ENCODE measurements at places on chromosomes 16 and 17.

DNA sequence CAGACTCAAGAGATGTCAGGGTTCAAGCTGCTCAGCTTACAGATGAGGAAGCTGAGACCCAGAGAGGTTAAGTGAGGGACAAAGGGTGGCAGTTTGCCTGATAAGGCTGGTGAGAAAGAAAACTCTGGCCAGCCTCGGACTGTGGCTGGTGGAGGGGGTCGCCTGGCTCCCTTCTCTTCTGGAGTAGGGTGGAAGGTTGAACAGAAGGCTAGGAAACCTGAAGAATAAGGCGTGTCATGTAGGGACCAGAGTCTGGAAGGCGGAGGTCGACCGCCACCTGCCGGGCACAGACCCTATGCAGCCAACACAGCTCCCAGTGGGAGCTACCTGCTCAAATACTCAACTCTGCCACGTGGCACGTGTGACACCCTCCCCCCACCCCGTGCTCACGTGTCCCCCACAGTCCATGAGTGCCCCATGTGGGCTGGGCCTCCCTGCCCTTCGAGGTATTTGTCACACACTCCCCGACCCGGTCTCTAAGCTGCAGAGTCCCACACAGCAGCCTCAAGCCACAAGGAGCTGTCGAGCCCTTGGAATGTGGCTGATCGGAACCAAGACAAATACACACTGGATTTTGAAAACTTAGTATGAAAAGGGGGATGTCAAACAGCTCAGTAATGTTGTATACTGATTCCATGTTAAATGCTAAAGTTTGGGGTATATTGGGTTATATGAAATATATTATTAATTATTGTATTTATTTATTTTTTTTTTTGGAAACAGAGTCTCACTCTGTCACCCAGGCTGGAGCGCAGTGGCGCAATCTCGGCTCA is 11.8 kb downstream of the HID1 start:
- peak; percentile 29 for DNase-seq

DNA sequence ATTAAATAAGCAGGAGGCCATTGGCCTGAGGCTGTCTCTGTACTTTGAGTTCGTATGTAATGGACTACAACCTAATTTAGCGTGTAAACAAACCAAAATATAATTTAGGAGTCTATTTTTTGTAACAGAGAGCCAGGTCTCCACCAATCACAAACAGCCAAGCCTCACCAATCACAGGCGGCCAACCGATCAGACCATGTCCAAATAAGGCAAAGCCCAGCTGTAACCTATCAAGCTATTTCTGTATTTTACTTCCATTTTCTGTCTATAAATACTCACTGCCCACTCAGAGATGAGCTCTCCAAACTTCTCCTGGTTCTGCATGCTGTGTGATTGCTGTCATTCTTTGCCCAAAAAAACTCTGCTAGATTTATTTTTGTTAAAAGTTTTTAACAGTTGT is 322.7 kb downstream of the NPIPA8 start:
- DNase-seq, result no peak

- no peak for DNase-seq
These were observed 59.9 kb downstream of the WNT3 start for GRCh38 chr17:46758614-46759013.

DNA sequence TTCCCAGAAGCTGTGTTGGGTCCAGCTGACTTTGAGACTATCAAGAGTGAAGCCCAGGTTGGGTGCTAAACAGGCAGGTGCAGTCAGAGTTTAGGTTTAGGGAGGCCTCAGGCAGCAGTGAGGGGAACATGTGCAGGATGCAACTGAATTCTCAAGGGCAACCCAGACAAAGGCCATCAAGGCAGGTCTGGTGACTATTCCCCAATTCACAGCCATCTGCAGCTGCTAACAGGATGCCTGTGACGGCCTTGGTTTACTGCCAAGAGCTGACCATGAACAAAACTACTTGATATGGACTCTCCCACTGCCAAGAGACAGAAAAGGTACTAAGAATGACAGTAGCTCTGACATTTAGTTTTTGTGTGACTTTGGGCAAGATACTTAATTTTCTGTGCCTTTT is 45.2 kb upstream of the BCAR1 start:
- no peak for DNase-seq

- peak; percentile 4 for DNase-seq
These were observed 44.9 kb upstream of the PEMT start for GRCh38 chr17:17636272-17636885.

DNA sequence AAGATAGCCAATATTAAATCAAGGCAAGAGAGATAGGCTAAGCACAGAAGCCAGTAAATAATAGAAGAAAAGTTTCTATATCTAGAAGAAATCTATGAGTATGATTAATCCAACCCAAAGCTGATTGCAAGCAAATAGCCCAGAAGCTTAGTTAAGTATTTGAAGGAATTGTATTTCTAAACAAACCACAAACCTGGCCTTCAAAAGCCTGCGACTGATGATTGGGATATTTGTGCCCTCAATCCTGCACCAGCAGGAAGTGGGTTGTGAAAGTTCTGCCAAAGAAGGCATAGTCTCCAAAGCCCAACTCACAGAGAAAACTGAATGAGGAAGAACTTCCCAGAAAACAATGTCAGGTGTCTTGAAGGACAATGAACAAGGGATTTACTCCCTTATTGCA is 114.5 kb upstream of the C17orf78 start:
- peak; percentile 26 for DNase-seq

DNA sequence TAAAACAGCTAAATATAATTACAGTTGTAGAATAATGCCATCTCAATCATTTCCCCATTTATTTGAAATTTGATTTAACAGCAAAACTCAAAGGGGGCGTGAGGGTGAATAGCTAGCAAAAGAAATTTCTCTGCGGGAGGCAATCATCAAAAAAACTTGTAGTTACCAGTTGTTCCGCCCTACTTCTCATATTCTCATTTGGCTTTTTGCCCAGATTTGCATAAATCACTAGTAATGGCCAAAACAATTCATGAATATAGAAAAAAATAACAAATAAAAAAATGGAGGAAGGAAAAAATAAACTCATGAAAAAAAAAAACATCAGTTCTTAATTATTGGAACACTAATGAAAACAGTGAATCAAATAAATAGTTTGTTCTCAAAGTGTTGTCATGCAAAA is 722.6 kb upstream of the KIF2B start:
- no peak for DNase-seq

- DNase-seq, result no peak
These were observed at the start of gene ITGAD for GRCh38 chr16:31393056-31393455. Gene ITGAD, plus strand, starts transcription at chr16:31393335. Its CDS starts 26 bp downstream, at chr16:31393361.

DNA sequence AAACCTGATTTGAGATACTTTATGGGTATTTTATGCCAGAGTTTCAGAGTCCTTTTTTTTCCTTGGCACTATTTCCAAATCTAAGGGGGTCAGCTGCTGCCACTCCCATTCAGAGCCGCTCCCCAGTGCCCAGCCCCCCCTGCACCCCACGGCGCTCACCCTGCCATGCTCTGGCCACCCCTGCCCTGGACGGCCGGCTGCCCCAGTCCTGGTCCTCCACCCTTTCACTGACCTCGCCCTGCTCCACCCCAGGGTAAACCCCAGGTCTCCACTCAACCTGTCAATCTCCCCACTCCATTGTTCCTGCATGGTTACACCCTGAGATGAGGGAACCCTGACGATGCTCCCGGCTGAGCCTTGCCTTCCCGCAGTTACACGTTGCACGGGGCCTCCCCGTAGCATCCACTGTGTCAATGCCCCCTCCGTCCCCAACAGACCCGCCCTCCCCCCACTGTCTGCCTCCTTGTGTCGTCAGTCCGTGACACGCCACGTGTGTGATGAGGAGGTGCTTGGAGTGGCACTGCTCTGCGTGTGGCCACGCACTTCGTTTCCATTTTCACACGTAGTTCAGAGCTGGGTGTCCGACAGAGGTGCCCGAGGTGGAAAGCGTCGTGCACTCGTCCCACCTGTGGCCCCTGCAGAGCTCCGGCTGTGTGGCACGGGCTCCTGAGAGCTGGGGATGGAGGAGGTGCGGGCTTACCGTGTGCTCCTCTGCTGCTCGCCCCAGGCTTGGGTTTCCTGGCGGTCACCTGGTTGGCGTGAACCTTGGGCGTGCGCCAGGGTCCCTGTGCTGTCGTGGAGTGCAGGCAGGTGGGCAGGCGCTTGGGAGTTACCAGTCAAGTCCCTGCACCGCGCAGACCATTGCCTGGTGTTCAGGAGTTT is 116.5 kb downstream of the BANP start:
- no peak for DNase-seq

DNA sequence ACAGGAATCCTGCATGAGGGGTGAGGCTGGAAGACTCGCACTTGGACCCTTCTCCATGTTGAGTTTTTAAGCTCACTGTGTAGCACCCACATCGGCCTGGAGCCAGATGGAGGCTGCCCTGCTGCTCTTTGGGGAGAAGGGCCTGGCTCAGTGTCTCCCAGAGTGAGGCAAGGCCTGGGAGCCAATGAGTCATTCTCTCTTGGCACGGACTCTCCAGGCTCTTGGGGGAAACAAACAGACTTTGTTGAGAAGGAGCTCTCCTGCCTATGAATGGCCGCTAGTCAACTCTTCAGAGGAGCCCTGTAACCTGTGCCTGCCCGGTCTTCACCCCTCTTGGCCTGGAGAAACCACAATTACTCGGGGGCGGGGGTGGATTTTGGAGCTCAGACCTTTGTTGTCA is 50.8 kb upstream of the MAF start:
- peak; percentile 42 for DNase-seq

DNA sequence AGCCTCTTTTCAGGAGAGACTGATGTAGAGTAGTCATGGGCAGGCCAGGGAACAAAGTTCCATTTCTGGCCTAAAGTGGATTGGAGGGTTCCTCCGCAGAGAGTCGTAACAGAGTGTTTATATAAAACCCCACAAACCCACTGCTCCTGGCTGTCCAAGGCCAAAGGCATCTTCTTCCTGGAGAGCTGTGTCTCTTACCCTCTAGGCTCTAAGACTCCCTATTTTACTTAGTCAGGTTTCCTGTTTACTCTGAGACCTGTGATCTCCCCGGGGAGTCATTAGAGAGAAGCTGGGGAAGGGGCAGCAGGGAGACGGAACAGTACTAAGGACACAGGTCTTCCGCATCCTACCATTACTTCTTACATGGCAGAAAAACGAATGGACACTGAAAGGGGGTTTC is 69.5 kb downstream of the HIC1 start:
- DNase-seq, result no peak

- DNase-seq, result no peak
These were observed 45.8 kb upstream of the LGALS9 start for GRCh38 chr17:27585153-27585681.

DNA sequence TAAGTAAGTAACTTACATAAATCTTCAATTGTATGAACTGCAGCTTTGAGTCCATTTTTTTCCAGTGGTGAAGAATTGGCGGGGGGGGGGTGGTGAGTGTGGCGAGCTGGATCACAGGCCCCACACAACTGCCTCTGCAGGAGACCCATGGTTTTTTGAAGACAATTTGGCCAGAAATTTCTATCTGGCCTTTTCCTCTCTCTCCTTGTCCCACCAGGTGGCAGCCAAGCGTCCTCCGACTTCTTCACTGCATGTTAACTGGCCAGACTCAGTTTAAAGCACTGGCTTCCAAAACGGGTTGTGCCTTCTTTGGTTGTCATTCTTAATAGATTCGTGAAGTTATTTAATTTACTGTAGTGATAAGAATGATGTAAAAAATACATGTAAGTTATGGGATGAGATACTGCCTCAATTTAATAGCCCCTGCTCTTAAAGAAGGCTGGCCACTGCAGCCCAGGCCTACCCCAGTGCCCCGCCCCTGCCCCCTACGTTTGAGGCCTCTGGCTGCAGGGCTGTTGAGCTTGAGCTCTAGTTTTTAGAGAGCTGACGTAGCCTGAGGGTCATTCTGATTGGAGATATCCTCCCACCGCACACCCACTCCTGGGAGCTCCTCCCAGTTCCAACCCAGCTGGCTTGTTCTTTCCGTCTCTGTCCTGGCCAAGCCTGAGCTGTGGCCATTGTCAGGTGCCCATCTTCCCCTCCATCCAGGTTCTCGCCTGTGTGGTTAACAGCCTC is 36.4 kb downstream of the AKAP1 start:
- DNase-seq, result peak; percentile 38

GRCh38 chr16:627454-628239 is 3.1 kb upstream of the WFIKKN1 start:
- DNase-seq, result no peak

DNA sequence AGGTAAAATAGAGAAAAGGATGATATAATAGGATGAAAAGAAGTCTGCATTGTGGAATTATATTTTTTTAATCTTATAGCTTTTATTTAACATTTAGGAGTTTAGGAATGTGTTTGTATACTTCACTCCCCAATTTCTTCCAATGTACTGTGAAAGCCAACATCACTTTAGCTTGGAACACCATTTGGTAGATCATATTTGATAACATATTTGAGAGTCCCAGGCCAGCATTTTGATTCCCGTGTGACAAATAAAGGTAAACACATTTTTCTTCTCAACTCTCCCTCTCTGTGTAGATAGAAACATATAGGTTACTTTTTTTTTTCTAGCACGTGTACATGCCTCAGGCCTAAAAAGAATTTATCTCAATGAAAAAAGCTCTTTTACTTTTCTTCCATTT is 1551.3 kb downstream of the CDH8 start:
- DNase-seq, result no peak

- peak; percentile 79 for DNase-seq
These were observed 339.8 kb upstream of the PSMD7 start for GRCh38 chr16:73956587-73957494.

DNA sequence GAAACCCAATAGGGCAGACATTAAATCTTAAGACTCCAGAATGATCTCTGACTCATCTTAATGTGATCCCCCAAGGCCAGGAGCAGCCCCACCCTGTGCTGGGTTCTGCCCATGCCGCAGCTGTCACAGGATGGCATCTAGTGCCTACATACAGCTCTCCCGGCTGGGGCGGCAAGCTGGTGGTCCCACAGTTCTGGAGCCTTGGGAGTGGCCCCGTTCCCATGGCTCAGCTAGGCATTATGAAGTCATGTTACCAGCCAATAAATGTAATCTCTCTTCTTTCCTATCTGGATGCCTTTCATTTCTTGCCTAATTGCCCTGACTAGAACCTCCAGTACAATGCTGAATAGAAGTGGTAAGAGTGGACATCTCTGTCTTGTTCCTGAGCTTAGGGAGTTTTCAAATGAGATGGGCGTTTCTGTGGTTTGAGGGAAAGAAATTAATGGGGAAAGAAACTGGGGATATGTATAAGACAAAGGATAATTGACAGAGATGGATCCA is 95.7 kb upstream of the DNAH17 start:
- no peak for DNase-seq

DNA sequence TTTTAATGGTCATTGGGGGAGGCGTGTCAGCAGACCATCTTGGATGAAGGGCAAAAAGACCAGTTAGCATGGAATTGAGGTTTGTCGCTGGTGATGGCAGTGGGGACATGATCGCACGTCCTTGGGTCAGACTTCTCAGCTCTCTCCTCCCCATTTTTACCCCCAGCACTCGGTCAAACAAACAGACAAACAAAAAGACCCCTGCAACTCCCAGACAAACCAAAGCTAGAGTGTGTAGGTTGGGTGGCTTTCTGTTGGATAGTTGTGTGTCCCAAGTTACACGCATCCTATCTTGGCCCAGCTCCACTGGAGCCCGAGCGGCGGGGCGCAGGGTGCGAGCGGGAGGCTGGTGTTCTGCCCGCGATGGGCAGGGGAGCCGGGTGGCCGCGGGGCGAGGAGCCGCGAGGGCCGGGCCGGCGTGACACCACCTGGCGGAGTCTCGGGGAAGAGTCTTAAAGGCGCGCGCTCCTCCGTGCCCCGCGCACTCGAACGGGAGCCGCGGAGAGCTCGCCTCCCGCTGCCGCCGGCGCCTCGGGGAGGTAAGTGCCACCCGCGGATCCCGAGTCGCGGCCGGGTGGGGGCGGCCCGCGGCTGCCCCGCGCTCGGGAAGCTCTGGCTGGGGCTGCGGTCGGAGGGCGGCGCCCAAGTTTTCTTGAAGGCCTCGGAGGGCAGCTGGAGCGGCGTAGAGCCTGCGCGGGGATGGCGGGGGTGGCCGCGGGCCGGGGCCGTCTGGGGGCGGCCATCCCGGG is 18.5 kb upstream of the NTN1 start:
- DNase-seq, result no peak

All from fibroblast of upper back skin (primary cell).